ENCODE measurements at places on chromosomes 4 and X. TPM values are rescaled to one million over a fixed set of nuclear protein-coding genes. Genes with fewer than 3 reads are reported as not detected.

DNA sequence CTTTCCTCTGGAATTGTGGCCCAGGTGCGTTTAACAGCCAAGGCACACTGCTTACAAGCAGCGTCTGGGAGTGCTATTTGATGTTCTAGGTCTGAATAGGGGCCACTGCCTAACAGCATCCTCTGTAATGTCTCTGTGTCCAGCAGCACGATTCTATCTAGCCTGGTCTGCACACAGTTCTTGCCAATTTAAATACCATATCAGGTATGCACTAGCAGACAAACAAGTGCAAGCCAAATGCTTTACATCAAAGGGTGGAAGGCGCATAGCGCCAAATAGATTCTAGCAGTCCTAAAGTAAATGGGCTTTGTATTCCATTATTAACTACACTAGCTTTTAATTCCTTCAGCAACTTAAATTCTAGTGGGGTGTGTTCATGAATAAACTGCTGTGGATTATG, 15.8 kb upstream of the UGDH start:
- DNase-seq, result no peak

DNA sequence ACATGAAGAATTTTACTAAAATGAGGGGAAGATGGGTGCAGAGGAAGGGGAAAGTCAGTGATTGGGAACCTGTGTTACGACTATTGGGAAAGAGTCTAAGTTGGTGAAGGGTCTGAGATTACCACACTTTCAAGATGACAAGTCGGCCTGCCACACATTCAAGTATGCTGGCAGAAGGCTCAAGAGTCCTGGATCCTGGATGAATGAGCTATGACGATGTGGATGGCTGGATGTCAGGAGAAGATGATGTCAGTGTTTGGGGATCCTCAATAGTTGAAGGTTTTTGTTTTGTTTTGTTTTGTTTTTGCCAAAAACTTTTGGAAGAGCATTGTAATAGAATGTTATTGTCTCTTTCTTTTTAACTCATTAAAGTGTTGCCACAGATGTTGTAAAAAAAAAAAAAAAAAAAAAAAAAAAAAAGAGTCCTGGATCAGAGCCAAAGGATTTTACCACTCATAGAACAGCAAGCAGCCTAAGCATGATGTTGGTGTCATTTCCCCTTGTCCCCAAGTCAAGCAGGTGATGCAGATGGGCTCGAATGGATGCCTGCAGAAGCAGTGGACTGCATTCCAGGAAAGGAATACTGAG, 120.6 kb downstream of the REELD1 start:
- no peak for DNase-seq

REPS2 gene
- not detected for total RNA-seq

NAA10 gene
- total RNA-seq, result 128 TPM

DNA sequence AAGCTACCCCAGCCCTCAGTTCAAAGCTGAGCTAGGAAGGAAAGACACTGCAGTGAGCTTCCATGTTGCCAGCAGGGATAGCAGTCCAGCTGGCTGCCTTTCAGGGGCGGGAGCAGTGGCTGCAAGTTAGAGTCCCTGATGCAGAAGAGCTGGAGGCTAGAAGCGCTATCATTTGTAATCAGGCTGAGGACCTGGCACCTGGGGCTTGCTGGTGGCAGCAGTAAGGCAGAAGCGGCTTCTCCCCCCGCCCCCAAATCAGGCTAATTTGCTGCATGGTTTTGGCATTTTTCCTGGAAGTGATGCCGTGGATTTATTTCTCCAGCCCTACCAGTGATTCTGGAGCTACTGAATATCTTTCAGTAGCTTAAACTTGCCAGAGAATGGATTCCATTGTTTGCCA, 203.3 kb downstream of the CLCN4 start:
- DNase-seq, result no peak

- DNase-seq, result no peak
Observed at GRCh38 chr4:10182446-10183424, 66.1 kb upstream of the WDR1 start.

DNA sequence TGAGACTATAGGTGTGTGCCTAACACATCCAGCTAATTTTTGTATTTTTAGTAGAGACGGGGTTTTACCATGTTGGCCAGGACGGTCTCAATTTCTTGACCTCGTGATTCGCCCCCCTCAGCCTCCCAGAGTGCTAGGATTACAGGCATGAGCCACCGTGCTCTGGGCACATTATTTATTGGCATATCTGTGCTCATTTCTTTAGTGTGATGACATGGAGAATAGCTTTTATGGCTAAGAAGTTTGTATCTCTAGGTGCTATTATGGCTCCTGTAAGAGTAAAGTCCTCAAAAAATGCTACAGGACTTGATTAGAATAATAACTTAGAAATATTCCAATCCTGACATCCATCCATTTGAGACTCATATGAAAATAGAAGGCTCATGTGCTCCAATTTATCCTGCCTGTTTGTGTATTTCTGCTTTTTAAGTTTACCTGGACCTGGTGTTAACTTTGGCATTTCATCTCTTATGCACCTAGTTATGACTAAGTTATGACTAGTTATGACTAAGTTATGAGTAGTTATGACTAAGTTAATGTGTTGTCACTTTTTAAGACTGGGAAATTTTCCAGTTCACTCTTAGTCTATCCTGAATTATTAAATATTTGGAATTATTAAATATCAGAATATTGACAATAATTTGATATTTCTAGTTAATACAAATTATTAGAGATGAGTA, 36.4 kb upstream of the UNC5C start:
- DNase-seq, result no peak

- no peak for DNase-seq
Observed at GRCh38 chr4:19024047-19024446, 1002.5 kb upstream of the LCORL start.

AFF2 gene
- 3.2 TPM for total RNA-seq

- DNase-seq, result no peak
Observed at GRCh38 chrX:136176399-136176825, 29.1 kb downstream of the FHL1 start.

ARHGEF38 gene
- total RNA-seq, result not detected

GRCh38 chr4:96486563-96486962, 646.7 kb downstream of the PDHA2 start:
- DNase-seq, result no peak

- no peak for DNase-seq
Observed at GRCh38 chr4:84151574-84151973, 347.5 kb downstream of the NKX6-1 start.

DNA sequence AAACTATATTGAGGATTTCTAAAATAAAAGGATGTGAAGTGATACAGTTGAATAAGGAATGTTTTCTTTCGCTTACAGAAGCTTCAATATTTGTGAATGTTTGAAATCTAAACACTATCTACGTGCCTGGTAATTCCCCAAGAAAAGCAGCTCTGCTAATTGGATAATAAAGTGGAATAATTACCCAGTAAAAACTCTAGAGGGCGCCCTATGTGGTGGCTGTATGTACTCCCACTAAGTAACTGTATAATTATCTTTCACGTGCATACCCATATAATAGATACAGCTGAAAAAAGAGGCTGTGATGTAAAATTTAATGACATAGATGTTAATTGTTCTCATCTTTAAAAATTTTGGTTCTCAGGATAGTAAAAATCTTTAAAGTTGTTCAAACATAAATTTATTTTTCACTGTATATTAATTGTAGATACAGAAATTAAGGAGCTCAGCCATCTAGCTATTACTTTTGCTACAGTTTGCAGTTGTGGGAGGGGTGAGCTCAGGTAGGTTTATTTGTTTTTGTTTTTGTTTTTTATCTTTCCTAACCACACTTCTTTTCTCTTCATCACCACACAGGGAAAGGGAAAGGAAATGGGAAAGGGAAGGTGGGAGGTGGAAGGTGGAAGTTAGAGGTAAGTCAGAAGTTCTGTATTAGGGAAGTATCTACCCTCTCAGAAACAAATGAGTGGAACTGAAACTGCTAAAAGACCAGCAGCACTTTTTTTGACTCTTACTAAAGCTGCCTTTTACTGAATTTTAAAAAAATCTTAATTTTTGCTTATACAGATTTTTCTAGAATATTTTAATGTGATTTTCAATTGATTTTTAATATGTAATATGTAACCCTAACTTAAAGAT, 151.7 kb upstream of the RPS6KA6 start:
- DNase-seq, result no peak

GRCh38 chr4:42654631-42655268, 2.2 kb downstream of the ATP8A1 start:
- DNase-seq, result no peak

DNA sequence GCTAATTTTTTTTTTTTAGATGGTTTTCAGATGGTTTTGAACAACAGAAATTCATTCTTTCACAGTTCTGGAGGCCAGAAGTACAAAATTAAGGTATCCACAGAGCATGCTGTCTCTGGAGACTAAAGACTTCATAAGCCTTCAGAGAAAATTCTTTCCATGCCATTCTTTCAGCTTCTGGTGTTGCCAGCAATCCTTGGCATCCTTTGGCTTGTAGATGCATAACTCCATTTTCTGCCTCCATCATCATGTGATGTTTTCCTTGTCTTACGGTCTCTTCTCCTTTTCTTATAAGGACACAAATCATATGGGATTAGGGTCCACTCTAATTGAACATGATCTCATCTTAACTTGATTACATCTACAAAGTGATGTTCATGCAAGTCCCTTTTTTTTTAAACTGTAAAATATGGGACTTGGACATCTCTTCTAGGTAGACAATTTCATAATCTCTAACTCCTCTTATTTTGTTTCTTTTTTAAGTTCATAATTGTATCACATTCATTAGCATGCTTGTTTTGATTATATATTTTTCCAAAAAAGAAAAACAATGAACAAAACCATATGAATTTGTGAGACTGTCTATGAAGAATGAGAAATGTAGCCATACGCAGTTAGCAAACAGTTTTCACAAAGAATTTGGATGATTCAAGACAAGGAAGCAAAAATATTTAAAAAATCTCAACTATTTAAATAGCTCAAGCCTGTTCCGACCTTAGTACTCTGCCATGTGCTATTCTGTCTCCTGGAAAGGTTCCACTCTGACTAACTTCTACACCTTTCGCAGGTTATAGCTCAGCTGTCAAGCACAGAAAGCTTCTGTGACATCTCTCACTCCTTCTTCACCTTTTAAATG, 53.1 kb upstream of the GIMD1 start:
- DNase-seq, result no peak

- DNase-seq, result no peak
Observed at GRCh38 chr4:82984459-82984858, 26.2 kb downstream of the LIN54 start.

IRS4 gene
- total RNA-seq, result not detected

DNA sequence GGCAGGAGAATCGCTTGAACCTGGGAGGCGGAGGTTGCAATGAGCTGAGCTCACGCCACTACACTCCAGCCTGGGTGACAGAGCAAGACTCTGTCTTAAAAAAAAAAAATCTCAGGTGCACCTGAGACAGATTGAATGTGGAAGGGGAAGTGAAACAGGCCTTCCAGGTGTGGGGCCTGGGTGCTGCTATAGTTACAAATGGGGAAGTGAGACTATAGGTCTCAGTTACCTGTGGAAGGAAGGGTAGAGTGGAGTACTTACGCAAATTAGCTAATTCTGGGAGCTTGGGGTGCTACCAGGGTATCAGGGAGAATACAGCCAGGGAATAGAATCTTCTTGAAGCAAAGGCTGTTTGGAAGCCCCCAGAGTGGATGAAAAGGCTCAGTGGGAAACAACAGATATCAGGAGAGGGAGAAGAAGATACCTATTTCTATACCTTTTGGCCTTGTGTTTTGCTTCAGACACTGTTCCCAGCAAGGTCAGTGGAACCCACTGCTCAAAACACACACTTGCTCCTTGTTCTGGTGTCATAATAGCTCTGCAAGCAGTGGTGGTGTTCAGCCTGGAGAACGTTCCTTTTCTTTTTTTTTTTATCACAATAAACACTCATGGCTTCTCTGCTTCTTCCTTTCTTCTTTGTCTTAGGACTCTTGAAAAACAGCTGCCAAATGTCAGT, 7.0 kb downstream of the CD38 start:
- DNase-seq, result no peak

Measured in activated T-helper 2 cell treated with anti-CD3 and anti-CD28 coated beads, Interferon-gamma antibody, Interleukin-2, Interleukin-4, amounts not matched to agents 10 μg/mL and 5 μg/mL and 100 μg/mL, durations not matched to agents 14 hours and 24 hours and 36 hours (primary cell).